Hematopoietic multipotent progenitor cell treated with erythropoietin and hydrocortisone succinate and interleukin-3 and kit ligand, for 6 days (in vitro differentiated cells): ENCODE measurements at places on chromosomes 7 and 10.

- DNase-seq = no peak
Observed at GRCh38 chr7:116687801-116688201, 15.8 kb downstream of the MET start.

- DNase-seq = no peak
Observed at GRCh38 chr7:36607721-36608095, 116.6 kb downstream of the AOAH start.

DNA sequence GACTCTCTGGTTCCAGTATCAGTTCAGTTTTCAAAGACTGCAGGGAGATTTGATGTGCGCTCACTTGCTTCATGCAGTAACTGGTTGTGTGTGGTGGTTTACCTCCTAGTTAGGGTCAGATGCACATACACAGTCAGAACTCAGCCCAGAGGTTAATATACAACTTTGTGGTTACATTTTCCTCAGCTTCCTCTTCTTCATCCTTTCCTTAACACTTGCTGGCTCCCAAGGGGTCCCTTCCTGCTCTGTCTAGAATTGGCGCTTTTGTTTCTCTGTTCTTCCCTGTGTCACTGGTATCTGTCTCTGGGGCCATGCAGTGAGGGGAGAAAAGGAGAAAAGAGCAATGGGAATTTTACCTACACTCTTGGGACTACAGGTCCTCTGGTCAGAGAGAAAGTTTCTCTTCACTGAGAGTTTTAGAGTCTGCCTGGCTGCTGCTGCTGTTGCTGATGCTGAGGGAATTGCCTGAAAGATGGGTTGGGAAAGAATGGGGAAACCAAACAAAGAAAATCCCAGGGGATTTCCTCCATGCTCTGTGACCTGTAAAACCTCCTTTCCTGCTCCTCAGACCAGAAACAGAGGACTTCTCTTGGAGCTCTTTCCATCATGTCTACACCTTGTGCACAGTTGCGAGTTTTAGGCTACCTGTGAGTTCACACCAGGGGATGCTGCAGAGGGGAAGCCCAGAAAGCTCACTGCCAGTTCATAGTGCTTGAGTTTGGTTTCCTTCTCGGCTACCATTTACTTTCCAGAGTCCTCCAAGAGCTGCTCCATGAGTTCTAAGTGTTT, 74.6 kb downstream of the WDFY4 start:
- DNase-seq = no peak

DNA sequence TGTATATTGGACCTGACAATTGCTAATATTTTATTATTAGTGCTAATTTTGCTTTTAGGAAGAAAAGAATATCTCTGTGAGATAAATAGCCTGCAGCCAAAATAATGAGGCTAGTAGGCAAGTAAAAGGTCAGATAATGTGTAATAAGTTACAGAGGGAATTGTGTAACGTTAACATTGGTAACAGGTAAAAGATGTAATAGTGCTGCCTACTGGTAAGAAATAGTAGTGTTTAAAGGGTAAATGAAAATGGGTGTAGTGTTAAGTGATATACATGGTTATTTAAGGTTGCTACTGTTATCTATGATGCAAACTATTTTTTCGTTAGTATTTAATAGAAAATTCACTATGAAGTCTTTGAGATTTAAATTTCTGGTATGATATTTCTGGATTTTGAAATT, 9.2 kb upstream of the FOXP2 start:
- peak; percentile 33 for DNase-seq

- DNase-seq = peak; percentile 87
Observed at GRCh38 chr10:102729029-102730026, 14.4 kb upstream of the WBP1L start.

- no peak for DNase-seq
Observed at GRCh38 chr10:78628976-78629375, 439.8 kb upstream of the ZMIZ1 start.

GRCh38 chr7:101564778-101565211, 64.3 kb downstream of the MYL10 start:
- DNase-seq = peak; percentile 52

GRCh38 chr10:31836569-31837406, 91.8 kb downstream of the ARHGAP12 start:
- peak; percentile 60 for DNase-seq

DNA sequence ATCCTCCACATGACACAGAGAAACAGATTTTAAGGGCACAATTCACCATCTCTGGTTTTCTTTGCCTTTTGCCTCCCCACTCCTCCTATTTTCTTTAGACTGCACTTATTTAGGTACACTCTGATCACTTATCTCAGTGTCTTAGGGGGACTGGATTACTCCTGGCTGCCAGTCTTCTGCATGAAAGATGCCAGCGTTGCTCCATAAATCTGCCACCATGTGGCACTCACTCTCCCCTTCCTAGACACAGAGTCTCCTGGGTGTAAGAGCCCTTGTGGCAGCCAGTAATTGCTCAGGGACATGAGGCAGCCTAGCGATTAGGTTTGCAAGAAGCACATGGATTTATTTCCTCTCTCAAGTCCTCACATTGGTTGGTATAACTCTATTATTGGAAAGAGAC, 34.5 kb upstream of the RBM20 start:
- DNase-seq = peak; percentile 32

- peak; percentile 90 for DNase-seq
Observed at GRCh38 chr10:17617031-17617911, at the start of gene HACD1. TSS of gene HACD1 (minus strand) at chr10:17617374. CDS start at chr10:17617339, 35 bp downstream.

DNA sequence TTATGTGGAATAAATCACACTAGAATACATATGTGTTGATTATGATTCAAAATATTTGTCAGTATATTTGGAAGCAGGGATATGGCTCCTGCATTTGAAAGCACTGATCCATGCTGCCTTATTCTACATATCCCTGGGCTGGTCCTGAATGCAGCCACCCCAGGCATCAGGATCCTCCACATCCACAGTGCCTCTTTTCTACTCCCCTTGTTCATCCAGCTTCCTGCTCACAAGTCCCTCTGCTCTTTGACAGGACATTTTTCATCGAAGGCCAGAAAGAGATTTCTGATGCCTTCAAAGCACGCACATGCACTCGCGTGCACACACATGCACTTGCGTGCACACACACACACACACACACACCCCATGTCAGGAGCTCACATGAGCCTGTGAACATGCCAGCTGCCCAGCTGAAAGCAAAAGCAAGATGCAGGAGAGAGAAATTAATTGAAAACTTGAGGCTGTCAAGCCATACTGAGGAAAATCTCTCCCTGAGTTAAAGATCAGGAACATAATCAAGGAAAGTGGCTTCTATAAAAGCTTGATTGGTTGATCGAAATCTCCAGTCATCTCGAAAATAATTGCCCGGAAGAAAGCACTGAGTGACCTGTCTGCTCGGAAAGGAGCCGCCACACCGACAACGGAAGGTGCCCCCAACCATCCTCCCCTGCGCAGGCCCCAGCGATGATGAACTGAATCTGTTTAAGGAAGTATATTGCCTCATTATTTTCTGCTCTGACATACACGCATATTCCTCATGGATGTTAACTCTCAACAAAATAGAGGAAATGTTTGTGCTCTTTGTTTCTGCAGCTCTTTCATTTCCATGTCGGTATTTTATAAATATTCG, 104.0 kb upstream of the ARID5B start:
- DNase-seq = no peak

DNA sequence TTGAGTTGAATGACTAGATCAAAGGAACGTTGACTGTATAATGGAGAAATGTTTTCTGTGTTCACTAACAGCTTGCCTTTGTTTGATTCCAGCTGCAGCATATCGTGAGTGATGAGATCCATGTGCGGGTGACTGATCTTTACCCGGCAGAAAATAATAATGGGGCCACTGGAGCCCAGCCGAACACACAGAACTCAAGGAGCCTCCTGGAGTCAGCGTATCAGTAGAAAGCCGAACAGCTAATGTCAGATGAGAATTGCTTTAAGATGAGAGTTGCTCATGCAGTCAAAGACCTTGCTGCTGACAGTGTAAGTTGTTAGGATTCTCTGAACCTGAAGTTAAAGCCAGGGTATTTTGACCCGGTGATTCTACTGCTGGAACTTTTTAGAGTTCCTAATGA, 34.3 kb upstream of the MTPAP start:
- DNase-seq = no peak

GRCh38 chr7:44633254-44634186, 27.1 kb downstream of the OGDH start:
- peak; percentile 93 for DNase-seq

DNA sequence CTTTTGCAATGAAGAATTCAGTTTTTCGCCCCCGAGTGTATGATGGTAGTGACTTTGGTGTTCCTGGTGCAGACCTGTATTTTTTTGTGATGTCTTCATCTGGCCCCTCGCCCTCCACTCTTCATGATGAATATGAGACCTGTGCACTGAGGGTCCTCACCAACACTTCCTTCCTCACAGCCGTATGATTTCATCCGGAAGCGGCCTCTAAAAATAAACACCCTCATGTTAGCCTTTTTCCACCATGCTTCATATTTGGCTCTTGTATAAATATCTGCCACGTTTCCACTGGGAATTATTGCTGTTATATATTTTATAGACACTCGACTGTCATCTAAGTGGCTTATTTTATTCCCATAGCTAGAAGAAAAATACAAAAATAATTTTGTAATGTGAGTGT, 160.4 kb downstream of the MGMT start:
- DNase-seq = no peak

DNA sequence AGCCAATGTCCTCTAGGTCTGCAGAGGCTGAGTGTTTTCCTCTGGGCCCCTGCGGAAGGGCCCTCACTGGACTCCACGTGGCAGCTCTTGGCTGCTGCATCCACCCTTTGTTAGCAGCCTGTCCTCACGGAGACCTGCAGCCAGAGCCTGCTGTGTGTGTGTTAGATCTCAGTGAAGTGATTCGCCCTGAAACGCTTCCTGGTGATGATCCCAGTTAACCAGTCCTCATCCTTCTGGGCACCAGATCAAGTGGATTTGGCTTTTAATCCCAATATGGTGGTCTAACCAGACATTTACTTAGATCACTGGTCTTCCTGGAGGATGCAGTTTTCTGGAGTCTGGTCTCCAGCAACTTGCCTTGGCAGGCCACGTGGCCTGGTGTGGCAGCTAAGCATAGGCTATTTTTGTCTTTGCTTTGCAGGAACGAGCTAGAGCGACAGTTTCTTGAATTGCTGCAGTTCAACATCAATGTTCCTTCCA, 39.5 kb upstream of the GJD4 start:
- DNase-seq = no peak

- DNase-seq = no peak
Observed at GRCh38 chr7:112854169-112854568, 64.0 kb upstream of the TMEM168 start.

GRCh38 chr10:128339753-128340152, 213.5 kb upstream of the MKI67 start:
- DNase-seq = no peak

DNA sequence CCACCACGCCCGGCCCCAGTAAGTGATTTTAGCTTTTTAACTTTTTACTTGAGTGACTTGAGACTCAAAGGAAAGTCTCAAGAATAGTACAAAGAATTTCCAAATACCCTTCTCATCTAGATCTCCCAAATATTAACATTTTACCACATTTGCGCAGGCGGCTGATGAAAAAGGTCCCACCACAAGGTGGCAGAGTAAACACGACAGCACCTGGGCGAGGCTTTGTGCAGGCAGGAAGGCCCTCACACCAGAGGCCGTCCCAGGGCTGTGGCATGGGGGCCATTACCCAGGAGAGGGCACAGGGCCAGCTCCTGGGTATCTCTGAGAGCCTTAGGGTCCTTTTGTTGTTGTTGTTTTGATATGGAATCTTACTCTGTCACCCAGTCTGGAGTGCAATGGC, 50.0 kb upstream of the WIPI2 start:
- peak; percentile 66 for DNase-seq

DNA sequence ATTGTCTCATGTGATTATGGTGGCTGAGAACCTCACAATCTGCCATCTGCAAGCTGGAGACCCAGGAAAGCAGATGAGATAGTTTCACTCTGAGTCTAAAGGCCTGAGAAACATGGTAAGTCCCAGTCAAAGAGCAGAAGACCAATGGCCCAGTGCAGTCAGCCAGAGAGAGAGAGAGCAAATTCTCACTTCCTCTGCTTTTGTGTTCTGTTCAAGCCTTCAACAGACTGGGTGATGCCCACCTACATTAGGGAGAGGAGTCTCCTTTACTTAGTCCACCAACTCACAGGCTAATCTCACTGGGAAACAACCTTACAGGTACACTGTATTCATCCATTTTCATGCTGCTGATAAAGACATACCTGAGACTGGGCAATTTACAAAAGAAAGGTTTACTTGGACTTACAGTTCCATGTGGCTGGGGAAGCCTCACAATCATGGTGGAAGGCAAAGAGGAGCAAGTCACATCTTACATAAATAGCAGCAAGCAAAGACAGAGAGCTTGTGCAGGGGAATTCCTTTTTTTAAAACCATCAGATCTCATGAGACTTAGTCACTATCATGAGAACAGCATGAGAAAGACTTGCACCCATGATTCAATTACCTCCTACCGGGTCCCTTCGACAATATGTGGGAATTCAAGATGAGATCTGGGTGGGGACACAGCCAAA, 4.7 kb upstream of the FRMPD2 start:
- DNase-seq = no peak

GRCh38 chr10:28137907-28138880, 139.3 kb upstream of the ODAD2 start:
- DNase-seq = no peak

- no peak for DNase-seq
Observed at GRCh38 chr7:92854501-92855238, 18.3 kb upstream of the CDK6 start.

DNA sequence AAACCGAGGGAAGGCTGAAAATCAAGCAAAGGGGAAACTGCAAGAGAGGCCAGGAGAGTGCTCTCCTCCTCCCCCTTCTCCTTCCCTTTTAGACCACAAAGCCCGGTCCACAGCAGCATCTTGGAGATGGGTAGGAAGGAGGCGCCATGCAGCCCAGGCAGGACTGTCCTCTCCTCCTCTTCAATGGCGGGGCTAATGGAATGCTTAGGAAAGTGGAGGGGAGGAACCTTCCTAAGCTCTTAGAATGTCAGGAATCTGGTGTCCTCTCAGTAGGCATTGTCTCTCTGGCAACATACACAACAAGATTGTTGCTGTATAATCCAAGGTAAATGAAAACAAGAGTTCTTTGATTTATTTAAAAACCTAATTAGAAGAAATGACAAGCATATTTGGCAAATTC, 185.1 kb downstream of the DGKI start:
- no peak for DNase-seq

GRCh38 chr7:25028370-25029021, 48.5 kb upstream of the OSBPL3 start:
- DNase-seq = peak; percentile 63

DNA sequence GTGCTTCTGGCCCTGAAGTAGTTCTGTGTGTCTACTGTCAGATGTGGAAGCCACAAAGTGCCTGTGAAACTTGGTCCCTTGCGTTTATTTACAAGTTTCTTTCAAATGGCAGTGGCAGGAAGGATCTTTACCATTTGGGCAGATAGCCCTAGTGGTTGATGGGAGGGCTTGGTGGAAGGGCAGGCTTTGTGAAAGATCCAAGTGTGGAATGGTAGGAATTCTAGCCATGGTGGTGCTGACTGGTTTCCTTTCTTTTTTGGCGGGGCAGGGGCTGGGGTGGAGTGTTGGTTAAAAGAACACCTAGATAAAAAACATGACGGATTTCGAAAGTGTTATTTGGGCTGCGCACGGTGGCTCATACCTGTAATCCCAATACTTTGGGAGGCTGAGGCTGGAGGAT, 27.0 kb downstream of the AUTS2 start:
- no peak for DNase-seq

GRCh38 chr7:153190452-153190851, 430.9 kb downstream of the ACTR3B start:
- peak; percentile 14 for DNase-seq
